Mammary epithelial cell (primary cell): ENCODE measurements at places on chromosomes 16 and 17. TPM values are rescaled to one million over a fixed set of nuclear protein-coding genes. Genes with fewer than 3 reads are reported as not detected.

RNF112 gene
- not detected for total RNA-seq

RDM1 gene
- total RNA-seq: 0.96 and 1.6 TPM in 2 replicates

PRSS22 gene
- total RNA-seq: 12.3 TPM

LPO gene
- total RNA-seq: not detected

TBC1D3 gene
- total RNA-seq: 1.5 TPM in 1 of 2 replicates, not detected in the other

ASGR1 gene
- total RNA-seq: 0.61 TPM in 1 of 2 replicates, not detected in the other

CDK3 gene
- total RNA-seq: 3.8 and 5.1 TPM in 2 replicates

ZNF207 gene
- total RNA-seq: 153 and 169 TPM in 2 replicates
